ENCODE measurements at places on chromosomes 3 and 15. TPM values are rescaled to one million over a fixed set of nuclear protein-coding genes. Genes with fewer than 3 reads are reported as not detected.

GRCh38 chr15:100878130-100878529 lies 1.5 kb upstream of the ALDH1A3 start:
- DNase-seq, result no peak
- no peak overlapping the region for H3K27ac ChIP-seq
- H3K27me3 ChIP-seq, result peaks cover 6% of the 10 kb centered on the region

GRCh38 chr3:193836918-193837317 lies 243.9 kb downstream of the OPA1 start:
- H3K4me3 ChIP-seq, result no peak overlapping the region
- H3K27me3 ChIP-seq, result no peaks in the 10 kb centered on the region
- no peaks in the 10 kb centered on the region for H3K36me3 ChIP-seq
- peaks cover 6% of the 10 kb centered on the region for H3K4me1 ChIP-seq
- DNase-seq, result no peak

GRCh38 chr15:54364961-54365360 lies 386.7 kb downstream of the UNC13C start:
- H3K4me1 ChIP-seq, result no peaks in the 10 kb centered on the region
- H3K4me3 ChIP-seq, result no peak overlapping the region
- no peak overlapping the region for H3K27ac ChIP-seq

GRCh38 chr3:19347671-19348070 lies 199.4 kb downstream of the KCNH8 start:
- no peak overlapping the region for H3K4me3 ChIP-seq
- H3K27ac ChIP-seq, result no peak overlapping the region
- H3K36me3 ChIP-seq, result no peaks in the 10 kb centered on the region
- no peaks in the 10 kb centered on the region for H3K27me3 ChIP-seq
- no peaks in the 10 kb centered on the region for H3K4me1 ChIP-seq

The DOCK3 gene
- total RNA-seq, result 3.3 TPM

The TMPRSS7 gene
- not detected for total RNA-seq

Data from sigmoid colon (tissue), 7 donors.